ENCODE measurements at places on chromosomes 3 and 15.
A peak's percentile ranks its signal among the peaks of the same experiment; 100 is the strongest.

DNA sequence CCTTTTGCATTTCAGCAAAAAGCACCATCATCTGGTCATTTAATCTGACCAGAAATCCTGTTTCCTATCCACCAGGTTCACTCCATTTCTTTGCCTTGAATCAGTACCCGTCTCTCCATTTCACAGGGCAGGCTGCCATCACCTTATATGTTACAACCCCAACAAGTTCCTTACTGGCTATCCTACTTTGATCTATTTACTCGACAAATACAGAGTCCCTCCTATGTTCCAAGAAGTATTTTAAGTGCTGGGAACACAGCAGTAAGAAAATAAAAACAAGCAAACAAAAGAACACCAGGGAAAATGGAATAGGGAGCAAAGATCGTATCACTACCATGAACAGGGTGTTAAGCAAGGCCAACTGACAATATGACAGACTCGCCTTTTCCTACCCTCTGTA lies 295.2 kb upstream of the WNT5A start:
- DNase-seq = no peak

DNA sequence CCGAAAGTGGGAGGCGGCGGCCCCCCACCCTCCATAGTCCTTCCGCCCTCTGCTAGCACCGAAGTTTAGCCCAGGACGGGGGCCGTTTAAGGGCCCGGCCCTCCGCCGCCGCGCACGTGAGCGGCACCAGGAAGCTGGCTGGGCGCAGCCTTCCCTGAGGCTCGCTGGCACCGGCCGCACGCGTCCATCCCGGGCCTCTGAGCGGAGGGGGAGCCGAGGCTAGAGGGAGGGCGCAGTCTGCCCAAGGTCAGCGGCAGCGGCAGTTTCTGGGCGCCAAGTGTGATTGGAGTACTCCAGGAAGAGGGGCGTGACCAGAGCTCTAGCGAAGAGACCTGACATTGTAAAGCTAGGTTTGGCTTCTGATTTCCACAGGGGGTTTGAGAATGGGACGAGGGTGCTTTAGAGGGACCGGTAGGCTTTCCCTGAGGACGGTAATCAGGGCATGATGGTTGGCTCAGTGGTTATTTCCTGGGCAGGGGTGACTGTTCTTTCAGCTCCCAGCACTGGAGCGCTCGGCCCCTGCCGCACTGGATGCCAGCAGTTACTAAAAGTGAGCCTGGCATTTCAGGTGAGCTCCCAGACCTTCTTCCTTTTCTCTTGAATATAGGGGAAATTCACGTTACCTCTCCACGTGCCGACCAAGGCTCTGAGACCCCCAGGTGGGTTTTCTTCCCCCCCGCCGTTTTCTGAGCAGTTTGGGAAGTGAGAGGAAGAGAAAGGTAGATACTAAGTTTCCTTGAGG lies 853 bp downstream of the TEX264 start:
- peak; percentile 69 for DNase-seq

DNA sequence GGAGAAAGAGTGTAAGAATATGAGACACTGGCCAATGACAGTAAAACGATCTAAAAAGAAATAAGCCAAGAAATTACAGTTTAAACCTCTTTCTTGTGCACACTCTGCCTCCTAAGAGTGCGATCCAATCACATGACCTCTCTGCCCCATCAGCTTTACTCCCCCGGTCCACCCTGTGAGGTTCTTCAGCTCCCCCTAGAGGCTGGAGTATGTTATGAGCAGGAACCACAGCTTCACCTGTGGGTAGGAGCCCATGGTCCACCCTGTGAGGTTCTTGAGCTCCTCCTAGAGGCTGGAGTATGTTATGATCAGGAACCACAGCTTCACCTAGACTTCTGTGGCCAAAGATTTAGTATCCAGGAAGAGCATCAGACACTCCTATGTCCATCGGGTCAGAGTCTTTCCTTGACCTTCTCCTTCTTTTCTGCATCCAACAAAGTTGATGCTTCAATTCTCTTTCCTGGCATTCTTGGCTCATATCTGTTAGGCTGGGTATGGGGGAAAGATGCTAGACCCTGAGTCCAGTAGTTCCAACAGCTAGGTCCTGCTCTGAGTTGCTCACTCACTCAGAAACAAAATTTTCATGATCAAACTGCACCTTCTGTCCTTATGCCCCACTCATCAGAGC lies 164.0 kb downstream of the MINAR1 start:
- DNase-seq = peak; percentile 69

- no peak for DNase-seq
Observed at GRCh38 chr3:42051384-42052131, 39.6 kb upstream of the TRAK1 start.

DNA sequence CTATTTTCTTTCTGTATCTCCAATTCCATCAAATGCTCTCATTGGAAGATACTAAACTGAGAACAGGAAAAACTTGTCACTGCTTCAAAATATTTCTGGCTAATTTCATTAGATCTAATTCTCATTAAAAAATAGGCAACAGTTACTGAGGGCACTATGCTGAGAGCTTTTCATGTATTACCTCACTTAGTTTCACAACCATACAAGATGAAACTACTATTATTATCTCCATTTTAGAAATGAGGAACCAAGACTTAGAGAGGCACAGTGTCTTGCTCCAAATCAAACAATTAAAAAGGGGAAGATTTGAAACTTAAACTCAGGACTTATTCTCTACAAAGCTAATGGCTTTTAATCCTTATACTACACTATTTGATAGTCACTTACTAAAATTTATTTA lies 7.2 kb upstream of the OTOL1 start:
- no peak for DNase-seq

DNA sequence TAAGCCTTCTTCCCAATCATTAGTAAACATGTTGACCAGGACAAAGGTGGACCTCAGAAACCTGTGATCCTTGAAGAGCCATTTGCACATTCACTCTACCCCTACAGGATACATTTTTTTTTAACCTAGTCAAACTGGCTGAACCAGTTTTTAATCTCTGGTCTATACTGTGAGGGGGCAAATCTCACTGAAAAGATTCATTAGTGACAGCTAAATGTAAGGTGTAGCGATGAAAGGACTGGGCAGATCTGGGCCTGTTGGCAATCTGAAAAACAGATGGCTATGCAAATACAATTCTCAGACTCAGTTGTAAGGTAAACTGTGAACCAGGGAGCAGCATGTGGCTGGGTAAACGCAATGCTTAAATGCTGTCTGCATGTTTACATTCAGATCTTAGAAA lies 75.6 kb upstream of the SNTN start:
- no peak for DNase-seq

Data from activated CD4-positive, alpha-beta memory T cell treated with anti-CD3 and anti-CD28 coated beads, Interleukin-2, amount 10 ng/mL, durations not matched to agents 7 days and 5 days (primary cell).